Activated CD8-positive, alpha-beta memory T cell treated with anti-CD3 and anti-CD28 coated beads, Interleukin-2, amount 50 U/mL, for 4 hours (primary cell): ENCODE measurements at places on chromosomes 1 and 21.

DNA sequence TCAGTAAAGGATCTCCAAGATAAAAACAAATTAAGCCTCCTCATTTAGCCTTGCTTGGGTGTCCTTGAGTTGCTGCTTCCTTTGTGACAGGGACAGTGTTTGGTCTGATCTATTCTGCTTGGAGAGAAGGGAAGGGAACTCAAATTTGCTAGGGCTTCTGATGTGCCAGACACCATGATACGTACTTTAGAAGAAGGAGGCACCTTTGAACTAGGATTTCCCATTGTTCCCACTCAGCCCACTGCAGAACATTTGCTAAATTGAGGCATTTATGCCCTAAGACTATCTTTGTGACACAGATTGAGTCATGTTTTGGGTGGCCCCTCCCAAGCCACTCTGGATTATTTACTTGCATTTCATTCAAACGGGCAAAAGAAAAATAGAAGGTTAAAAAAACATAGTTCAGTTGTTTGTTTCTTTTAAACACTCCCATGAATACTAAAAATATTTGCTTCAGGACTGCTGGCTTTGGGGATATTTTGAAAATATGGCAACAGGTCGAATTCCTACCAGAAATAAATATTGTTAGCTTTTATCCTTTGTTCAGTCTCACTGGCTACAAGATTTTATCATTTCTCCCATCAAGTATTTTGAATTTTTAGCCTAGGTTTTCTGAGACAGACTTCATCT is 81.9 kb upstream of the WLS start:
- DNase-seq = no peak

- DNase-seq = no peak
Measured at GRCh38 chr1:154453574-154454352, 48.3 kb upstream of the TDRD10 start.

- no peak for DNase-seq
Measured at GRCh38 chr1:202063093-202063492, 52.7 kb downstream of the ELF3 start.

DNA sequence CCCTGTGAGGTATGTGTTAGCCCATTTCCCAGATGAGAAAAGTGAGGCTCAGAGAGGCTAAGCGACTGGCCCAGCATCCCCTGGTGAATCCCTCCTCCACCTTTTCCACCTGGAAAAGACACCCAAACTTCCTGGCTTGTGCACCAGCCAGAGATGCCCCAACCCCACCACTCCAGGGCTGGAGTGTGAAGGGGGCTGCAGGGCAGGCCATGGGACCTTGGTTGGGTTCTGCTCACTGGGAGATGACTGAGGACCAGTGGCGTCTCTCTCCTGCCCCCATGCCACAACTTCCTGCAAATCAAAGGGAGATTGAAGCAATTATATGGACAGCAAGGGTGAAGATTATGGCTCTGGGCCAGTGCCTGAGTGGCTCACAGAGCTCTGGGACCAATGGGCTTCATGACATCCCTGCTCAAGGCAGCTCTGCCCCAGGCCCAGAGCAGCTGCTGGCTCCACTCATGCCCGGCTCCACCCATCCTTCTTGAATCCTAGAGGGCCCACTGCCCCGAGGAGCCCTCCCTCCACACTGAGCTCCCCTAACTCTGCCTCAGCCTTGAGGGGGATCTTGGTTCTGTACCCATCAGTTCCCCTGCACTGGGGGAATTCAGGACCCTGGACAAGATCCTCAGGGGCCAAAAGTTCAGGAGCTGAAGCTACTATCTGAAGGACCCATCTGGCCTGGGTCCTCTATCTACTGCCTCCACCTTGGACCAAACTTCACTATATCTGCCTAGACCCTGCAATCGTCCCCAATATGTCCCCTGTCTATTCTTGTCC is 416.9 kb downstream of the PTPRU start:
- no peak for DNase-seq

GRCh38 chr1:4836574-4836973 is 182.2 kb downstream of the AJAP1 start:
- no peak for DNase-seq

GRCh38 chr1:79663916-79664315 is 657.4 kb upstream of the ADGRL4 start:
- DNase-seq = no peak

DNA sequence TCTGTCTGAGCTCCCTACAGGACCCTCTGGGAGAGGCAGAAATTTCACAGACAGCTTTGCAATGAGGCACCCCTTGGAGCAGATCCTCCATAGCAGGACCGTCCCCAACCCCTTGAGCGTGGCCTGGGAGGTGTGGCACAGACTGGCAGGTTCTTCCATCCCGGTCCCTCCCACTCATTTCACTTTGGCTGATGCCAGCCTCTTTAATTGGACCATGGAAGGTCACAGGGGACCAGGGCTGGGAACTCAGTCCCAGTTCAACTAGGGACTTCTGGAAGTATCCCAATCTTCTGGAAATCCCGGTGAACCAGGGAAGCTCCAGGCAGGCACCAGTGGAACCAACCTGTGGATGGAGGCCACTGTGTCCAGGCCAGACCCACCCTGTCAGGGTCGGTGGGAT is 83.7 kb downstream of the SPSB1 start:
- DNase-seq = no peak

DNA sequence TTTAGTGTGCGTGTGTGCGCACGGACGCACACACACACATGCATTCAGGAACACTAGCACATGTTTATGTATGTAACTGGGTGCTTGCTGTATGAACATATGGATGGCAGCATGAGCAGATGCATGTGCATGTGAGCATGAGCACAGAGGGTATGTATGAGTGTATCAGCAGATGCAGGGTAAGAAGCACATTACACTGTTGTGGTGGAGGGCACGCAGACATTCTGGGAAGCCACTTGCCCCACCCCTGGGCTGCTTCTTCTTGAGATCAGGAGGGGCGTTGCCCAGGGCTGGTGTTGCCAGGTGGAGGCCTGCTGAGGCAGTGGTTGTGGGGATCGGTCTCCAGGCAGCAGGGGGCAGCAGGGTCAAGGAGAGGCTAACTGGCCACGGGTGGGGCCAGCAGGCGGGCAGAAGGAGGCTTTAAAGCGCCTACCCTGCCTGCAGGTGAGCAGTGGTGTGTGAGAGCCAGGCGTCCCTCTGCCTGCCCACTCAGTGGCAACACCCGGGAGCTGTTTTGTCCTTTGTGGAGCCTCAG is 3.9 kb upstream of the P3R3URF start:
- DNase-seq = no peak

GRCh38 chr1:236301958-236302335 is 20.2 kb upstream of the ERO1B start:
- no peak for DNase-seq
